ENCODE measurements at places on chromosomes 13 and 19.

- no peak for DNase-seq
These were observed 67.0 kb upstream of the SERP2 start for GRCh38 chr13:44306371-44307192.

DNA sequence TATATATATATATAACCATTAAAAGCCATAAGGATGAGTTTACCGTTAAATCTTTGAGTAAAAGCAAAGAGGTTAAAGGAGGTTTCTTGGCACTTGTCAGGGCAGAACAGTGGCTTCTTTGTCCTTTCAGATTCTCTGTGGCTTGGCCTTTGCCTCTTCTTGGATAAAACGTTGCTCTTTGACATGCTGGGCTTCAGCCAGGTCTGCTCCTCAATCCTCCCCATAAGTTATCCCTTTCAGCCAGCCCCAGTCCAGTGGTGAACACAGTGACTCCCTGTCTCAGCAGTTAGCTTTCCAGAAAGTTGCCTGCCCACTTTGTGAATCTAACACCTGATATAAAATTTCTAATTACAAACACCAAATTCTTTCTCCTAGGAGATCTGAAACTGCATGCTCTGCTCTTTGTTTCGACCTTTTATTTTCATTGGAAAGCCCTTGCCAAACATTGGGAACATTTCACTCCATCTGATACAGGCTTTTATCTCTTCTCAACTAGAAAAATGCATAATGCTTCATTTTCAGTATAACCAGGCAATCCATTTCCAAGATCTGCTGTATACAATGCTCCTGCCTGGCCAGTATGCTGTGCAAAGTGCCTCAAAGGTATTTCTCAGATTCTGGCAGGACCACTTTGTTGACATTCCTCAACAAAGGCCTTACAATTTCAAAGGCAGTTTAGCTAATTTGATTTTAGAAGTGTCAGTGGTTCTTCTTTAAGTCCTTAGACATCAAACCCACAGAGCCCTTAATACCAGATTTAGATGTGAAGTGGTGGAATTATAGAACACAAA is 16.2 kb upstream of the MED4 start:
- no peak for DNase-seq

GRCh38 chr13:43009506-43009905 is 13.9 kb upstream of the DNAJC15 start:
- DNase-seq = no peak

DNA sequence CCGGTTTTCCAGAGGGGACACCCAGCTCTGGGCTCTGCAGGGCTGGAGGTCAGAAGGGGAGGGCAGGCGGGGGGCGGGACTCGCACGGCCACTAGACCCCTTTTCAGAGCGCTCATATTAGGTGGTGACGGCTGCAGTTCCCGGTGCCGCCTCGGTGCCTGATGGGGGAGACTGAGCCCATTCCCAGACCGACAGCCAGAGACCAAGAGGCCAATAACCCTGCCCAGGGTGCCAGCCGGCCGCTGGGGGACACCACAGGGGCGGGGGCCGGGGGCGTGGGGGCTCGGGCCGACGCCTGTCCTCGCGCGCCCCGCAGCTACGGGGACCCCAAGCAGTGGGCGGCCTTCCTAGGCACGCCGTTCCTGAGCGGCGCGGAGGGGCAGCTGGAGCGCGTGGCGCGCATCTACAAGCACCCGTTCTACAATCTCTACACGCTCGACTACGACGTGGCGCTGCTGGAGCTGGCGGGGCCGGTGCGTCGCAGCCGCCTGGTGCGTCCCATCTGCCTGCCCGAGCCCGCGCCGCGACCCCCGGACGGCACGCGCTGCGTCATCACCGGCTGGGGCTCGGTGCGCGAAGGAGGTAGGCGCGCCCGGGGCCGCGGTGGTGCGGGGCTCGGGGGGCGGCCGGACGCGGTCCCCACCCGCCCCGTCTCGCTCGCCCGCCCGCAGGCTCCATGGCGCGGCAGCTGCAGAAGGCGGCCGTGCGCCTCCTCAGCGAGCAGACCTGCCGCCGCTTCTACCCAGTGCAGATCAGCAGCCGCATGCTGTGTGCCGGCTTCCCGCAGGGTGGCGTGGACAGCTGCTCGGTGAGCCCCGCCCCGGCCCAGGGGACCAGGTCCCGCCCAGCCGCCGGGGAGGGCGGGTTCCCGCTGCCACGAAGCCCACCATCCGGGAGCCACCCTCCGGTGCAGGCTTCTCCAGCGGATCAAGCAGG is 2.4 kb downstream of the TIMM13 start:
- DNase-seq = no peak

DNA sequence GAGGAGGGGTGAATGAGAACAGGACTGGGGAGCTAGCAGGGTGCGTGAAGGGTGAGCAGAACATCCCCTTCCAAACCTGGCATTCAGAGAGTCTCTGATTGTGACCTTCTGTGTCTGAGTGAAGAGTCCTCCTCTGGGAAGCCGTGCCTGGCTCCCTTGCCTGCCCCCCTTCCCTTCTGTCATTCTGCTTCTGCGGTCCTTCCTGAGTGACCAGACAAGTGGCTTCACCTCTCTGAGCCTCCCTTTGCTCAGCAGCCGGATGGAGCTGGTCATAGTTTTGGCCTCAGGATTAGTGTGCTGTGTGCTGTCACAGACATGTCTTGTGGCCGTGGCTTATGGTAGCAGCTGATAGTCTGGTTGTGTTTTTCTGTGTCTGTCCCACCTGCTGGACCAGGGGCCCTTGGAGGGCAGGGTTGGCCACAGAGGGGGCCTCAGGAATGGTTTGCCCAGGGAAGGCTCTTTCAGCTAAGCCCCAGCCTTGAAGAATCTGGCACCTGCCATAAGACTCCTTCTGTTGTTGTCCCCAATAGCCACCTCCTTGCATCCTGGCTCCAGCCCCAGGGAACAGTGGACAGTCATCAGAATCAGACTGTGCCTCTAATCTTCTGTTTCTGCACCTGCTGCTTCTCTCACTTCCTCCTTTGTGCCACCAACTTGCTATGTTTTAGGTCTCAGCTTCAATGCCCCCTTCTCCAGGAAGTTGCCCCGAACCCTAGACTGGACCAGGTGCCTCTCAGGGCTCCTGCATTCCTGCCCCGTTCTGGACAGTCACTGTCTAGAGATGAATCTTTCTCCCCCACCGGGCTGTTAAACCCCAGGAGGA is 5.9 kb downstream of the CLPTM1 start:
- no peak for DNase-seq

GRCh38 chr19:1377965-1378785 is 5.5 kb upstream of the NDUFS7 start:
- no peak for DNase-seq

GRCh38 chr13:32987462-32987861 is 28.8 kb upstream of the KL start:
- DNase-seq = no peak

GRCh38 chr13:51041710-51042109 is 69.4 kb downstream of the C13orf42 start:
- DNase-seq = no peak

- DNase-seq = no peak
These were observed 123.8 kb upstream of the PCDH9 start for GRCh38 chr13:67353941-67354340.

DNA sequence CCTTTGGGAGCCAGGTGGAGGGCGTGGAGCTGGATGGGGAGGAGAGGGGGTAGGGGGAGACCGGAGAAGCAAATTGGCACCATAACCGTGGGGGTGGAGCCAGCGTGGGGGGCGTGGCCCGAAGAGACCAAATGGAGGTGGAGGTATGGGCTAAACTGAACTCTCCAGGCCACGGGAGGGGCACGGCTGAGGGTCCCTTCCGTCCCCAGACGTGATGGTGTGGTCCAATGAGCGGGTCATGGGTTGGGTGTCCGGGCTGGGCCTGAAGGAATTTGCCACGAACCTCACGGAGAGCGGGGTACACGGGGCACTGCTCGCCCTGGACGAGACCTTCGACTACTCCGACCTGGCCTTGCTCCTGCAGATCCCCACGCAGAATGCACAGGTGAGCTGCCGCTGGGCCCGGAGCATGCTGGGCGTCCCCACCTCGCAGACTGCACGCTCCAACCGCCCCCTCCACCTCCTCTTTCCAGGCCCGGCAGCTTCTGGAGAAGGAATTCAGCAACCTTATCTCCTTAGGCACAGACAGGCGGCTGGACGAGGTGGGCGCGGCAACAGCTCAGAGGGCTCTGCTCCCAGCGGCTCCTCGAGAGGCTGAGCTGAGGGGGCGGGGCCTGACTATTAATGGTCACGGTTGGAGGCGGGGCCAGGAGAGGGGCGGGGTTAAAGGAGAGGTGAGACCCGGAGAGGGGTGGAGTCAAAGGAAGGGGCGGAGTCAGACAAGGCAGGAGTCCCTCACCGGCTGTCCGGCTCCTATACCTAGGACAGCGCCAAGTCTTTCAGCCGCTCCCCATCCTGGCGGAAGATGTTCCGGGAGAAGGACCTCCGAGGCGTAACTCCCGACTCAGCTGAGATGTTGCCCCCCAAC is 6.2 kb downstream of the HRC start:
- peak; percentile 84 for DNase-seq

- no peak for DNase-seq
These were observed 284.2 kb downstream of the TBC1D4 start for GRCh38 chr13:75197803-75198202.

DNA sequence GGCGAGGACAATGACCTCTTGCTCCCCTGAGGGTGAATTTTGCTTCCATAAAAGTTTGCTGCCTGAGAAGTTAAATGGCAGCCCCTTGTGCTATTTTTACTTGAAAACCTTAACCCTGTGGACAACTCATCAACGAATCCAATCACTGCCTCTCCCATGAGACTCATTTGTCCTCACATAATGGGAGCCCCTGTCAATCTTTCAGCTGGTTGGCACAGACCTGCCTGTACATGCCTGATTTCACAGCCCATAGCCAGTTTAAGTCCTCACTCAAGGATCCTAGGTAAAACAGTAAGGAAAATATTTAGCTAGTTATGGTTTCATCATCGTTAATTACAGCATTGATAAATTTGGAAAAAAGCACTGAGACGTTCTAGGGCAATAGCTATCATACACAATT is 207.4 kb downstream of the NHLRC3 start:
- DNase-seq = no peak

DNA sequence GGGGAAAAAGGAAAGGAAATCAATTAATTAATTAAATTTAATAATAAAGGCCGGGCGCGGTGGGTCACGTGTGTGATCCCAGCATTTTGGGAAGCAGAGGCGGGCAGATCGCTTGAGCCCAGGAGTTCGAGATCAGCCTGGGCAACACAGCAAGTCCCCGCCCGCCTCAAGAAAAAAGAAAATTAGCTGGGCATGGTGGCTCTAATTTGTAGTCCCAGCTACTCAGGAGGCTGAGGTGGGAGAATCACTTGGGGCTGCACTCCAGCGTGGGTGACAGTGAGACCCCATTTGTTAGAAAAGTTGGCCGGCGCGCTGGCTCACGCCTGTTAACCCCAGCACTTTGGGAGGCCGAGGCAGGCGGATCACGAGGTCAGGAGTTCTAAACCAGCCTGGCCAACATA is 733 bp upstream of the CD320 start:
- DNase-seq = no peak

GRCh38 chr13:110580800-110581199 is 19.3 kb upstream of the RAB20 start:
- DNase-seq = no peak
